Activated CD4-positive, alpha-beta T cell treated with anti-CD3 and anti-CD28 coated beads for 24 hours (primary cell): ENCODE measurements at places on chromosomes 7 and 10.

DNA sequence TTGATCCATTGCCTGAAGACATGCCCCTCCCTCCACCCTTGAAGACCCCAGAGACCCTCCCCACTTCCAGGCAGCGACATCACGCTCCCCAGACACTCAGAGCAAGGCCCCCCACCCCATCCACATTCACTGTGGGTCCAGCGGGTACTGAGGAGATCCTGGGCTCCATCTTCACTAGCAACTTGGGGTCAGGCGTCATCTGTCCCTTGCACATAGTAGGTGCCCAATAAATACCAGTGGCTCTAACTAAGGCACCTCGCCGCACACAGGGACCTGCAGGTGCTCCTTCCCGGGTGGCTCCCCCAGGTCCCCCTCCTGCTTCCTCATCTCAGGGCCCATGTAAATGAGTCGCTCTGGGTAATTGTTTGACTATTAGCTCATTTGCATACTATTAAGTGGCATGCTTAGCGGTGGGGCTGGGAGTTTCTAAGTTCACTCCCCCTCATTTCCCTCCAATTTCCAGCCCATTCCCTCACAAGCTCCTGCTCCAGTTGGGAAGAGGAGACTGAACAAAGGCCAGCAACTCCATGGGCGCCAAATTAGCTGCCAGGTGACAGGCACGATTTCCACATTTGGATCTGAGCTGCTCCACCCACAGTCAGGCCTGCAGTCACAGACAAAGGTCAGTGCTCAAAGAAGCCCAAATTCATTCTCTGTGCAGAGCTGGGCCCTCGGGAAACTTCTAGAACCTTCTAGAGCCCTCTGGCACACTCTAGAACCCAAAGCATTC lies 29.7 kb downstream of the EBF3 start:
- DNase-seq = no peak

- DNase-seq = no peak
Measured at GRCh38 chr7:101916876-101917275, 99.5 kb downstream of the CUX1 start.

GRCh38 chr7:38728145-38728544 lies 97.0 kb upstream of the AMPH start:
- no peak for DNase-seq

DNA sequence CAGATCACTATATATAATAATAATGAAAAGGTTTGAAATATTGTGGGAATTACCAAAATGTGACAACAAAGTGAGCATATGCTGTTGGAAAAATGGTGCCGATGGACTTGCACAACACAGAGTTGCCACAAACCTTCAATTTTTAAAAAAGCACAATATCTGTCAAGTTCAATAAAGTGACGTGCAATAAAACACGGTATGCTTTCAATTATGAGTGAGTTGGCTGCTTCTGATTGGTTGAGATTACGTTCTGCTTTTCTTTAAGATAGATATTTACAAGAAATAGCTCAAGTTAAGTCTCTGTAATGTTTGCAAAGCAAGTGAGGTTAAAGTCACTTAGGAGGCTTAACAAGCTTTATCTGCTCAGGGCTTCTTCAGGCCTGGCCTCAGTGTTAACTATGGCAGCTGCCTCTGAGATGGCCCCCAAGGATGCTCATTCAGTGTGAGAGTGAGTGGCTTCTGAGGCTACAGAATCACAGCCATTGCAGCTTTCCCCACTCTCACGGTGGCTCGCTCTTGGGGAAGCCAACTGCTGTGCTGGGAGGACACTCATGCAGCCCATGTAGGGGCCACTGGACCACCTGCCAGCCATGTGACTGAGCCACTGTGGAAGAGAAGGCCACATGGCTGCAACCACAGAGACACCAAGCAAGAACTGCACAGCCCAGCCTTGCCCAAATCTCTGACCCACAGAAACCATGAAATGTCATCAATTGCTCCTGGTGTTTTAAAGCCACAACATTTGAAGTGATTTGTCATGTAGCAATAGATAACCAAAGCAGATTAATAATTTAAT lies 78.3 kb upstream of the TMEM72 start:
- DNase-seq = no peak

DNA sequence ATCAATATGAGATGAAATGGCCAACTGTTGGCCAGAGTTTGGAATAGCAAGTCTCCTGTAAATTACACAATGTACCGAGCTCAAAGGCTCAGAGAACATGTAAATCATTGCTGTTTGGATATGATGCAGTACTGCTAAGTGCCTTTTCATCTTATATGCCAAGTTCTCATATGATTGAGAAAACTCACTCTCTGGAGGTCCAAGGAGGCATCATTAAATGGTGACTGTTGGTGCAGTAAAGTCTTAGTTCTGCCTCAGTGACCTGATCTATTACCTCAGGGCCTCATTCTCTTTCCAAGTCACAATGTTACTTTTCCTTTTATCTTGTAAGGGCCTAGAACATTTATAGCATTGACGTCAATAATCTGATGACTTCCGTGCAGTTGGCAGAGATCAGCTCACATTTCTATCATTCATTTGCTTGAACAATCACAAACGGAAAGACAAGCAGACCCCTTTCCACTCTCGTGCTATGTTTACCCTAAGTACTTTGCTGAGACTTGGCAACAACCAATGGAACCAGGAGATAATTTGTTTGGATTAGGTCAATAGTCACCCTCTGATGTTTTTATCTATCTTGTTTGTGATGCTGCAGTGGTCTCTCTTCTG lies 32.6 kb upstream of the PDK4 start:
- DNase-seq = no peak

DNA sequence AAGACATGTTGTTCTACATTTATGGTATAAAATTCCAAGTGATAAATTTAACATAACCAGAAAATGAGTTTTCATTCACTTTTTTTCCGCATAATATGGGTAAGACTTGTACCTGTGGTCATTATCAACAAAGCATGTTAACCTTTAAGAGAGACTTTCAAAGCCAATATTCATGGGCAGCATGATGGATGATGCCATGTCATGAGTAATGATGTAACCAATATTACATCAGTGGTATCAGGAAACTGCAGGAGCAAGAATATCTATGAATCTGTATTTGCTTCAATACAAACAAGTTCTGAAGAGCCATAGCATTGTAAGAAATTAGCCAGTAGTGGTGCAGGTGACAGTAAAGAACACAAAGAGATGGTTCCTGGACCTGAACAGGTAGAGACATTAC lies 126.9 kb downstream of the C1GALT1 start:
- DNase-seq = no peak

DNA sequence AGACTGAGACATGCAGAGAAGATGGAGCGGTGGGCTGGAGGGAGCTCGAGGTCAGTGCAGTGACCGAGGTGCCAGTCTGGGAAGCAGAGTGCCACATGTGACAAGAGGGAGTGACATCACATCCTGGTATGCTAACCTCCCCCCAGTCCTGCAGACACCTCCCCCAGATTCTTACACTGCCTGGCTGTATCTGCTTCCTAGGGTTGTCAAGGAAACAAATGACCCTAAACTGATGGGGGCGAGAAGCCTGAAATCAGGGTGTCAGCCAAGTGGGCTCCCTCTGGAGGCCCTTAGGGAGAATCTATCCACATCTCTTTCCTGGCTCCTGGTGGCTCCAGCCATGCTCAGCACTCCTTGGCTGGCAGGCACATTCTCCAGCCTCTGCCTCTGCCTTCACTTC lies 316.1 kb upstream of the ZMIZ1 start:
- DNase-seq = no peak

DNA sequence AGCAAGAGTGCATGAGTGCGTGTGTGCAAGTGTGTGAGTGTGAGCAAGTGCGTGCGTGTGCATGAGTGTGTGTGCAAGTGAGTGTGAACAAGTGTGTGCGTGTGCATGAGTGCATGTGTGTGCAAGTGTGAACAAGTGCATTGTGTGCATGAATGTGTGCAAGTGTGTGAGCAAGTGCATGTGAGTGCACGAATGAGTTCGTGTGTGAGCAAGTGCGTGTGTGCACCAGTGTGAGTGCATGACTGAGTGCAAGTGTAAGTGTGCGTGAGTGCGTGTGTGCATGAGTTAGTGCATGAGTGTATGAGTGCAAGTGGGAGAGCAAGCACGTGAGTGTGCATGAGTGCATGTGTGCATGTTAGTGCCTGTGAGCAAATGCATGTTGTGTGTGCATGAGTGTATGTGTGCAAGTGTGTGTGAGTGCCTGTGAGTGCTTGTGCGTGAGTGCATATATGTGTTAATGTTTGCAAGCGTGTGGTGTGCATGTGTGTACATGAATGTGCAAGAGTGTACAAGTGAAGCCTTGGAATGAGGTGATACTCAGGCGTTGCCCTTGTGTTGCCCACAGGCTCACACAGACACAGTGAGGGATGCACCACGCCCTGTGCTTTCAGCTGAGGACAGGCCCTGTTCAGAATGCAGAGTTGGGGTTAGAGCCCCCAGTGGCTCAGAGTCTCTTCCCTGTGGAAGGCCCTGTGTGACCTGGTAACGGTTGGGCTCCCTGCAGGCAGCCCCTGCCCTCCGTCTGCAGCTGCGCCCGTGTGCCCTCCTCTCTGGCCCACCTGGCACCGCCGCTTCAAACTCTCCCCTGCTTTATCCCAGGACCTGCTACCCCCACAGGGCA lies 97.1 kb downstream of the NKX6-2 start:
- DNase-seq = no peak

- peak; percentile 25 for DNase-seq
Measured at GRCh38 chr7:133230591-133231194, 22.2 kb upstream of the EXOC4 start.

GRCh38 chr10:120415709-120416330 lies 41.2 kb upstream of the PLPP4 start:
- no peak for DNase-seq

DNA sequence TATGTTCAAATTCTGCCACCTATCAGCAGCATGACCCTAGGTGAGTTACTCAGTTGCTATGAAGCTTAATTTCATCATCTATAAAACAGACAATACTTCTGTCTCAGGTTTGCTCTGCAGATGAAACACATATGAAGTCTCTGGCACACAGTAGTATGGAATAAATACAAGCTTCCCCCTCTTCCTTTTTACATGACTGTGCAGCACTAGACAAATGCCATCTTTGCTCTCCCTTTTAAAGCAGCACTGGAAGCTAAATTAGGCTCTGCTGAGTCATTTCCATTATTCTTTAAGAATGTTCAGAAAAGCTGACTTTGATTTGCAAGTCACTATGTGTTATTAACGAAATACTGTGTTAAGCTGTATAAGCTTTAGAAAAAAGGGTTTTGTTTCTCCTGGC lies 40.7 kb upstream of the ANAPC16 start:
- no peak for DNase-seq

- peak; percentile 74 for DNase-seq
Measured at GRCh38 chr7:1065585-1066241, 21.4 kb downstream of the GPR146 start.

- DNase-seq = no peak
Measured at GRCh38 chr10:62540389-62540788, 166.2 kb downstream of the ZNF365 start.

GRCh38 chr7:147332988-147333387 lies 1216.4 kb downstream of the CNTNAP2 start:
- DNase-seq = no peak

- DNase-seq = no peak
Measured at GRCh38 chr10:119319161-119319919, 112.0 kb downstream of the GRK5 start.

DNA sequence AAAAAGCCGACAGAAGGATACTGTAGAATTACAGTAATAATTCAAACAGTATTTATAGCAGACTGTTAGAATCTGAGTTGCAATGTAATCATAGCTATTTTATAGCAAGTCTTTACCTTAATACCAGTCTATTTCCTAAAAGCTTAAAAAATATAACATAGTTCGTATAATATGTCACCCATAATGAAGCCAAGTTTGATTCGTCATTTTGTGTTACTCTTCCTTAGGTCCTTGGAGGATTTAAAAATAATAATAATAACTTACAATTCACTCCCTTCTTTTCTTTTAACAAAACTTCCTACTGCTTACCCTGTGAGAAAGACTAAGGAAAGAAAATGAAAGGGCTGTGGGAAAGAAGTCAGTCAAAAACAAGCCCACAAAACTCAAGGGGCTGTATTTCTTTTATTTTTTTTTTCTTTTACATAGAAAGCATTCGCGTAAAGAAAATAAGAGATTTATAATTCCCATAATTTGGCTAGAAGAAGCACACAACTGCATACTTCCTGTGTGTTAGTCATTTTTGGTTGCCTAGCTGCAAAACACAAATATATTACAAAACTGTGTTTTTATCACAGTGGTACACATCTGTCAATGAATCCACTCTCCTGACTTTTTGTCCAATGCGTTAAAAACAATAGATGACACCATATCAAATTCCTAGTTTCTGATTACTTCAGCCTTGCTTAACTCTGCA lies 187.2 kb upstream of the CELF2 start:
- no peak for DNase-seq

- no peak for DNase-seq
Measured at GRCh38 chr7:41688012-41688625, 14.8 kb downstream of the INHBA start.

DNA sequence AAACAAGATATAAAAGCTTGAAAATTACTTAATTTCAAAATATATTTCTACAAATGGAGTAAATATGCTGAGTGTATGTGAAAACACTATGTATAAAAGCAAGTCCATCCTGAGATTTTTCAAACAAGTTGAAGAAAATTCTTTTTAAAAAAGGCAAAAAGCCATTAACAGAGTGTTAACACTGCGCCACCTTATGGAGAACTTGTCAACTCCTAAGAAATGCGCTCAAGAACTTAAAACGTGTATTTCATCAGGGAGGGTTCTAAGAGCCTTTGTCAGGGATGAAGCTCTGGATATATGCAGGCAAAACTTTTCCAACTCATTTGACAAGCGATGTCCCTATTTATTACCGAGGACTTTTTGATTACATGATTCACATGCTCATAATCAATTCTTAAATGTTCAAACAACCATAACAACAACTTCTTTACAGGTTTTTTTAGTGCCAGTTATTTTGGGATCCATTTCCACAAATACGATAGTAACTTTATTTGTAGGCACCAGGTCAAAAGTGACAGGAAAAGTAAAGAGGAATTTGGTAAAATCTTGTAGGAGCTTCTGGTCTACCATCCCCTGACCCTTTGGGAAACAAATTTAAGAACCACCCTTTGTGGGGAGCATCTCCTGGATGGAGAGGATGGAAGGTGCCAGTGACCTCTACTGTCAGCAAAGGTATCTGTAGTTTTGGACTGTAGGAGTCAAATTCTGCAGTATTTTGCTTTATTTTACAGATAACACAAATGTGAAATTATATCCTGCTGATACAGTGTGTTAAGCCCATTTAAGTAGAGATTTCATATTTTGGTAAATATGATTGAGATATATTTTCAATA lies 23.2 kb downstream of the CALCR start:
- no peak for DNase-seq

DNA sequence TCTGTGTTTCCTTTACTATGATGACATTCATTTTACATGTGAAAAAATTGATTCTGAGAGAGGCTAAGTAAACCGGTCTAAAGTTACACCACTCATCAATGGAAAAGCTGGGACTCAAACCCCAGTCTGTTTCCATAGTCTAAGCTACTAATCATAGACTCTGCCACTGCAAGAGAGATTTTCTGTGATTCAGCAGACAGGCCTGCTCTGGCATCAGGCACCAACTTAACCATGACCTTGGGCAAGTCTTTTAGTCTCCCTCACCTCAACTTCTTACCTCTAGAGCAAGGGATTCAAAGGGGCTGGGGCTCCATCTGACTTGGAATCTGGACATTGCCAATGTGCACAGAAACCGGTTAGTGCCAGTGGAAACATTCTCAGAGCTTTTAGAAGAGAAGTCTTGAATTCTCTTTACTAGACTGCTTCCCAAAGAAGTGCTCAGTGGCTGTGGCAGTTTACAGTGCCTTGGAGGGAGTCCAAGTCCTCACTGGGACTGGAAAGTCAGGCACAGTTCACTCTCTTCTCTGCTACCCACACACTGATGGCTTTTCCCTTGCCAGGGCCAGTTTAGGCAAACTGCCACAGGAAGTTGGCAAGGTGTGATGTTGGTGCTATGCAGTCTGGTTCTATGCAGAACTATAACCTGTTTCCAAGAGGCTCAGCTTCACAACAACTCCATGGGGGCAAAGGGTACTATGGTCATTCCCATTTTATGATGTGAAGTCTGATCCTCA lies 4.5 kb upstream of the BLNK start:
- DNase-seq = no peak
